H9 (cell line): ENCODE measurements at places on chromosomes 11 and 22. TPM values are rescaled to one million over a fixed set of nuclear protein-coding genes. Genes with fewer than 3 reads are reported as not detected.

The SLC22A8 gene
- not detected in 2 replicates for total RNA-seq

The TRIM51 gene
- total RNA-seq = not detected in 2 replicates

The TMEM25 gene
- total RNA-seq = 24.5 and 26.2 TPM in 2 replicates

The MMP12 gene
- total RNA-seq = not detected in 2 replicates

DNA sequence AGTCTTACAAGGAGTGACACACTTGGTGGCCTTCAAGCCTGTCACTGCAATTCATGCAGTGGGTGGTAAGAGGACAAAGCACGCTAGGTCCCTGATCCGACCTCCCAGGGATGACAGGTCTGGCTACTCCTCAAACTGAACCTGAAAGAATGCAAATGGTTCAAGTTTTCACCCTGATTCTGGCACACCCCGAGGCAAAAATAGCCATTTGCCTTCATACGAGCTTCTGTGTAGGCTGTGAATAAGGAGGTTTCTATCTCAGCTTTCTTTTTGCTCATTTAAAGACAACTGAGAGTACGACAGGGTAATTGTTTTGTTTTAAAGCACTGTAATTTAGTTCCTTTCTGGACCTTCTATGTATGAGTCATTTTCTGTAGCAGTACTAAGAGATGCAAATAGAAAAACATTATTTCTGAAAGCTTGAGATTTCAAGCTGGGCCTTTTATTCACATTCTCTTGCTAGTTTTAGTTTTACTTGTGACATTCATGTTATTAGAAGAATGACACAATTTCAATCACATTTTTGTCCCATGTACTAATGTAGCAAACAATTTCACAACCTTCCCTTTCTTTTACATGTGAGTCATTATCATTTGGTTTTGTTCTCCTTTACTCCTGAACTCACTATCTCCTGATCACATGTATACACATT is 56.6 kb upstream of the FDX1 start:
- H3K27me3 ChIP-seq = no peaks in the 10 kb centered on the region
- H3K4me1 ChIP-seq = no peaks in the 10 kb centered on the region
- no peak overlapping the region for H3K4me3 ChIP-seq

DNA sequence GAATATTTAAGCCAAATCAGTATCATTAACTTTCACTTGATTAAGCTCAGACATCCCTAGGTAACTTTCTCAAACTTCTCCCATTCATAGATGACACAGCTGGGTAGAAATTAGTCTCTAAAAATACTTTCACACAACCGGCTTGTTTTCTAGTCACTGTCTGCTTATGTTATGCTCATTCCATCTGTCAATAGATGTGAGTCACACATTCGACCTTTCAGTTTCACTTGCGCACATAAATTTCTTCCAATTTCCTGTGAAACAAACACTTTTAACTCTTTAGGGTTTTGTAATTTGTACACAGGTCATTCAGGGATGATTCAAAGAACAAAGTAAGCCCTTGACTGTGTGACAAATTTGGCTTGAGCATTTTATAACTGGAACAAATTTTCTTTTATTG is 723.0 kb downstream of the KCNA4 start:
- H3K36me3 ChIP-seq = no peaks in the 10 kb centered on the region
- DNase-seq = no peak
- H3K27me3 ChIP-seq = no peaks in the 10 kb centered on the region
- H3K4me1 ChIP-seq = no peaks in the 10 kb centered on the region
- H3K4me3 ChIP-seq = no peak overlapping the region
